ENCODE measurements at places on chromosomes 11 and 22. TPM values are rescaled to one million over a fixed set of nuclear protein-coding genes. Genes with fewer than 3 reads are reported as not detected.

The KRTAP5-9 gene
- total RNA-seq: not detected

GRCh38 chr11:87545858-87546257 is 508.1 kb downstream of the TMEM135 start:
- no peak for DNase-seq

DNA sequence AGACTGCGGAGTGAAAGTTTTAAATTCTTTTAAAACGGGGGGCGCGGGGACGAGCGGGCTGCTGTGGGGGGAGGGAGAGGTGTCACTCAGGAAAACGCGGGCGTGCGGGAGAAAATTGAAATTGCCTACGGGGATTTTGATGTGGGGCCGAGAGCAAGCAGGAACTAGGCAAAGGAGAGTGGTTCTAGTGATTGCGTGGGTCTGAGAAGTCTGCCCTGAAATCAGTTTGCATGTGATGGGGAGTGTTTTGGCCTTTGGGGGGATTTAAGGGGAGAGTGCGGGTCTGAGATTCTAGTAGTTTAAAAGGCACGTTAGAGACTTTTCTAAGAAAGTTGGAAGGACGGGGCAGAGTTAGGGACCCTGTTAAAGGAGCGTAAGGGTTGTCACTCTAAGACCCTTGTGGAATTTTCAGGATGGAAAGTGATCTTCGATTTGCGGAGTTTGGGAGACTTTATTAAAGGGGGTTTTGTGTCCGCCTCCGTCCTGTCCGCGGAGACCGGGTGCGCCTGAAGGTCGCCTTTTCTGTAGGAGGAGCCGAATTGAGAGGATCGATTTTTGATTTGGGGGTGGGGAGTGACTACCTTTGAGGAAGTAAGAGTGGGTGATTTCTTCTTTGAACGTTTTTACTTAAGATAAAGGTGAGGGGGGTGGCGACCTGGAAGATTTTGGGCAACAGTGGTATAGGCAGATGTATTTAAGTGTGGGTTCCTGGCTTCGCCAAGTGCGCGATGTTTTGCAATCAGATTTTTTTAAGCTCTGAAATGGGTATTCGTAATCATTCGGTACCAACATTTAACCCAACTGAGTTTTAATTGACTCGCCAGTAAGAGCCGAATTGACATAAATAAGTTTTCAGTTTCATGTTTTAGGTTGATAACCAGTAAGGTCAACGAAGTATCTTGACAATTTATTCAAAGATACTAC is 1.1 kb downstream of the EED start:
- no peak for DNase-seq

DNA sequence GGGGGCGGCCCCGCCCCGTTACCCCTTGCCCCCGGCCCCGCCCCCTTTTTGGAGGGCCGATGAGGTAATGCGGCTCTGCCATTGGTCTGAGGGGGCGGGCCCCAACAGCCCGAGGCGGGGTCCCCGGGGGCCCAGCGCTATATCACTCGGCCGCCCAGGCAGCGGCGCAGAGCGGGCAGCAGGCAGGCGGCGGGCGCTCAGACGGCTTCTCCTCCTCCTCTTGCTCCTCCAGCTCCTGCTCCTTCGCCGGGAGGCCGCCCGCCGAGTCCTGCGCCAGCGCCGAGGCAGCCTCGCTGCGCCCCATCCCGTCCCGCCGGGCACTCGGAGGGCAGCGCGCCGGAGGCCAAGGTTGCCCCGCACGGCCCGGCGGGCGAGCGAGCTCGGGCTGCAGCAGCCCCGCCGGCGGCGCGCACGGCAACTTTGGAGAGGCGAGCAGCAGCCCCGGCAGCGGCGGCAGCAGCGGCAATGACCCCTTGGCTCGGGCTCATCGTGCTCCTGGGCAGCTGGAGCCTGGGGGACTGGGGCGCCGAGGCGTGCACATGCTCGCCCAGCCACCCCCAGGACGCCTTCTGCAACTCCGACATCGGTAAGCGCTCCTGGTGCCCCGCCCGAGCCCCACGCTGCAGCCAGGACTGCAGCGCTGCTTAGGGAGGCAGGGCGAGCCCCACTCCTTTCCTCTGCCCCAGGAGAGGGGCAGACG is at the start of gene TIMP3:
Gene TIMP3, plus strand, starts transcription at position 169 of the 700 bp plus-strand sequence. Its CDS starts 297 bp downstream, at position 466.
- no peak for DNase-seq

- no peak for DNase-seq
Observed at GRCh38 chr11:79678780-79679452, 238.1 kb upstream of the TENM4 start.
